Activated T-cell treated with anti-CD3 and anti-CD28 coated beads for 1 hour (primary cell): ENCODE measurements at places on chromosomes 4 and X.

GRCh38 chrX:117969328-117969727 is 147.3 kb downstream of the KLHL13 start:
- DNase-seq: no peak

DNA sequence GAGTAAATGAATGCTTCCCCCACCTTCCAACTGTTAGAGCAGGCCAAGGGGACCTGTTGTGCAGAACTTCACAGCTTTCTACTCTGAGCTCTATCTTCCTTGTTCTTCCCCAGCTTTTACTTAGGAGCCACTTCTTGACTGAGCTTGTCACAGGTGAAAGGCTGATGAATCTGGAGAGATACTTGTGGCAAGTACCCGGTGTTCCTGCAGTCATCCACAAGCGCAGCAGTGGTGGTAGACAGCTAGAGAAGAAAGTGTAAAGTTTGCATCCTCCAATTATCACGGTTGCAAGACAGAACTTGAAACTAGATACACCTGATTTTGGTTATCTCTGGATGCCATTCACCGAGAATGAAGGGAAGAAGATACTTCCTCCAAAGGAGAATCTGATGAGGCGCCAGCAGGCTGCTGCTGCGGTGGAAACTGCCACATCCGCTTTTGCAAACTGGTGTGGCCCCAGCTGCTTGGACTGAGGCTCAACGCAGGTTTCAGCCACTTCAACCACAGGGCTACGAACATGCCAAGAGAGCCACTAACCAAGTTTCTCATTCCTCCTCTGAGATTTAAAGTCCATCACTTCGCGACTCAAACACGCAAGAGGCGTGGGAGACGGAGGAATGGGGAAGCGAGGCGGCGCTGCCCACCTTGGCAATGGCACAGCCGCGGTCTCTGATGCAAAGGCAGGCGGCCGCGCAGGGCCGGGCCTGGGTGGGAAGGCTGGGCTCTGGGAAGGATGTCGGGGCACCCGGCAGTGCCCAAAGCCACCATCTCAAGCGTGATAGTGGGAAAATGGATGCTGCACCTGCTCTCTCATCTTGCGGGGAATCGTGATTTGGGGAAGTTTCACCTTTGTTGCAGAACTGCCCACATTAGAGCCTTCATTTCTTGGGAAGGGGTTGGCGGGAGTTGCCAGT is 1.3 kb upstream of the FHIP1A start:
- DNase-seq: no peak

GRCh38 chr4:177706916-177707315 is 264.7 kb upstream of the AGA start:
- no peak for DNase-seq

DNA sequence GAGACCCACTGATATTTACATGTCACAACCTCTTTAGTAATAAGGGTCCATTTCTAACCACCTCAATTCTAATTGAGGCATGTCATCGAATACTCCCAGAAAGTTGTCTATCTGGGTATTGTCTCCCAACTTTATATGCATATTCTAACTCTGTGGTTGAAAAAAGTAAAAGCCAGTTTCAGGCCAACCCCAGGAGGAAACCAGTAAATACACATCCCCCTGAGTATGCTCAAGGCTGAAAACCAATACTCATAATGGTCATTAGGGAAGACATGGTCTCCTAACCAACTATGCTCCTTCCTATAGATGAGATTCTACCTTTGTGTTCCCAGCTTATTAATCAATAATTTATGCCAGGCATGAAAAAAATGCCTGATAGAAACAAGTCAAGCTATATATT is 96.6 kb downstream of the SH3KBP1 start:
- no peak for DNase-seq

DNA sequence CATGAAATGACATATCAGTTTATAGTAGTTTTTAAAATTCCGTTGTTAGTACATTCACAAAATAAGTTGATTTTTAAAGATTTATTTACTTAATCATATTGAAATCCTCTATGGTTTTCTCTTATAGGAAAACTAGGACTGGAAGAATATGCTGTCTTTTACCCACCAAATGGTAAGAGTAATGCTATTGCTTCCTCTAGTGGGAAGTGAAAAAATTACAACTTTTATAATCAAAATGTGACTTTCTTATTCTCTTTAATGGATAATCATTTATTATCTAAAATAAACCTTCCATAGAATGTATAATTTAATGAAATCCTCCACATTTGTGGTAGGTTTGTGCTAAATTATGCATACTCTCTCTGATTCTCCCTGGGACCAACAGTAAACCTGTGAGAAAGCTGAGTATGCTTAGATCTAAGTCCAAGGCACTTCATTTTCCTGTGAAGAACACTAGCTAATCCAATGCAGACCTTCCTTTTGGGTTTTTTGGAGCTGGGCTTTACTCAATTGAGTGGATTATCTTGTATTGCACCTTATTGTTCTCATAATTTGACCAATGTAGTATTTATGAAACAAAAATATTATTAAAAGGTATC is 136.2 kb downstream of the TBC1D19 start:
- no peak for DNase-seq

- no peak for DNase-seq
These were observed 731.3 kb downstream of the DMD start for GRCh38 chrX:32480019-32480418.

- DNase-seq: no peak
These were observed 9.4 kb upstream of the COPS4 start for GRCh38 chr4:83025563-83025962.

- DNase-seq: no peak
These were observed 87.6 kb downstream of the GAB1 start for GRCh38 chr4:143424276-143424675.

GRCh38 chr4:184596044-184596616 is 53.1 kb downstream of the CASP3 start:
- DNase-seq: no peak

DNA sequence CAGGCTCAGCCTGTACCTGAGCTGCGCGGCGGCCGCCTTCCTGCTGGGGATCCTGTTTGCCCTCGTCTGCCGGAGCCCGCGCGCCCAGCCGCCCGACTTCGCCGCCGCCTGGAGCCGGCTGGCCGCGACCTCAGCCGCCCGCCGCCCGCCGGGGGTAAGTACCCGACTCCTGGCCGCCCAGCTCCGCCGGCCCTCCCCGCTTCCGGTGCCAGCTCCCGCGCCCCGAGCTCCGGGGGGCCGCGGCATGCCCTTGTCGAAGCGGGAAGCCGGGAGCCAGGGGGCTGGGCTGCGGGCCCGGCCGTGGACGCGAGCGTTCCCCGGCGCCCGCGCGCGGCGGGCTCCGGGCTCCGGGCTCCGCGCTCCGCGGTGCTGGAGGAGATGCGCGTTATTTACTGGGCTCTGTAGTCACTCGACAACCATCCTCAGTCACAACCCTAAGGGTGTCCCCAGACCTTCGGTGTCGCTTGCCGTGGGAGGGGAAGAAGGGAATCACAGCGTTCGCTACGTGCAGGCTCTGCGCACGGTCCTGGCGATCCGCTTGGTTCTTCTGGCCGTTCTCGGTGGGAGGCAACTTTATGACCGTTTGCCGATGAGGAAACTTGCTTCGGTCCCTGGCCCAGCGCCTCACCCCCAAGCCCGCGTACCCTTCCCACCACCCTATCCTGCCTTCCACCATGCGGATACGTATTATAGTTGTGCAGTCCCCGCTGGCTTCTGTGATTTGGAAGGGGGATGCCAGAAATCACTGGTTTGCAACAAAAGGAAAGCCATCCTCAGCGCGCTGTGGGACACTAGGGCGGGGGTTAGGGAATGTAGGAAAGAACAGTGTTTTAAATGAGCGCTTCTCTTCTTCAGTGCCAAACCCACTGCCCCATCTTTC is 944 bp downstream of the SNX25 start:
- DNase-seq: peak; percentile 15

- DNase-seq: no peak
These were observed 23.9 kb upstream of the CXCL13 start for GRCh38 chr4:77581724-77582123.

DNA sequence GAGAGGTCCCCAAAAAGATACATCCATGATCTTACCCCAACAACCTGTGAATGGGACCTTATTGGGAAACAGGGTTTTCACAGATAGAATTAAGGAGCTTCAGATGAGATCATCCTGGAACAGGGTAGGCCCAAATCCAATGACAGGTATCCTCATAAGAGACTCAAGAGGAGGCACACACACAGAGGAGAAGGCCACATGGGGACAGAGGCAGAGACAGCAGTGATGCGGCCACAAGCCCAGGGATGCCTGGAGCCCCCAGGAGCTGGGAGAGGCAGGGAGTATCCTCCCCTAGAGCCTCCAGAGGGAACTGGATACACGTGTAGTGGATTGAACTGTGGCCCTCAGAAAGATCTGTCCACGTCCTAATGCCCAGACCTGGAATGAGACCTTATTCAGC is 82.3 kb downstream of the PRKX start:
- DNase-seq: no peak

DNA sequence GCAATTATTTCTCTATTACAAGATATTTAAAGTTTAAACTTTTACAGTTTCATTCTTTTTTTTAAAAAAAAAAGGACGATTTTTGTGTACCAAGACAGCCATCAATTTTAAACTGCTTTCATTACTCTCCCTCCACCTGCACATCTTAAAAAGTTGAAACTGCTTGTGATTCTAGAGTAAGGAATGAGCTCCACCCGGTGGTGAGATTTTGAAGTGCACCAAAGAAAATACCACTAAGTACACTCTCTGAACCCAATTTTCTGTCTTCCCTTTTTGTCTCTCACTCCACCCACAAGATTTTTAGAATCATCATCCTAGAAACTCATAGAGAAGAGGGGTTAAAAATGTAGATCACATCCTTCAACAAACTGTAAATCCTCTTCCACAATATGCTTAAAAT is 91.3 kb upstream of the WDR44 start:
- DNase-seq: peak; percentile 14

DNA sequence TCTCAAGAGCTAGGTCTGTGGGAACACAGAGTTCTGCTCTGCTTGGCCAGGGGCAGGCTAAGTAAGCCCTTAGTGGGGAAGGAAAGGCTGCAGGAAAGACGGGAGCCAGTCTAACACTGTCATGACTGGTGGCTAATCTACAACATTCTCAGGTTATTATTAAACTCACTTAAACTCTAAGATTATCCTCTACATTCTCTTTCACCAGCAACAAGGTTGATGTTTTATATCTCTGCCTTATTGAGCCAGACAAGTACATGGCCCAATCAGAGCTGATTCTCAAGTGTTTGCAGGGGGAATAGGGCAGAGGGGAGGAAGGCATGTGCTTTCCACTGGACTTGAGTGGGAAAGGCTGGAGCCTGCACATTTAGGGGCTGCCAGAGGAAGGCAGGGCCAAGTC is 50.9 kb upstream of the FAM241A start:
- DNase-seq: no peak

DNA sequence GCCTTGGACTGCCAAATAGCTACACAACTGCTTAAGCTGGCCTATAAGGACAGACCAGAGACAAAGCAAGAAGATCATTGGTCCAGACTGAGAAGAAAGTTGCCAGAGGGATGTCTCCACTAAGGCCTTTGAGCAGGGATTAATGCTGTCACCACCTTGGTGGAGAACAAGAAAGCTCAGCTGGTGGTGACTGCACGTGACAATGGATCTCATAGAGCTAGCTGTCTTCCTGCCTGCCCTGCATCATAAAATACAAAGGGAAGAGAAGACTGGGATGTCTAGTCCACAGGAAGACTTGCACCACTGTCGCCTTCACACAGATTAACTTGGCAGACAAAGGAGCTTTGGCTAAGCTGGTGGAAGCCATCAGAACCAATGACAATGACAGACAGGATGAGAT is 40.5 kb upstream of the FAM120C start:
- DNase-seq: no peak

DNA sequence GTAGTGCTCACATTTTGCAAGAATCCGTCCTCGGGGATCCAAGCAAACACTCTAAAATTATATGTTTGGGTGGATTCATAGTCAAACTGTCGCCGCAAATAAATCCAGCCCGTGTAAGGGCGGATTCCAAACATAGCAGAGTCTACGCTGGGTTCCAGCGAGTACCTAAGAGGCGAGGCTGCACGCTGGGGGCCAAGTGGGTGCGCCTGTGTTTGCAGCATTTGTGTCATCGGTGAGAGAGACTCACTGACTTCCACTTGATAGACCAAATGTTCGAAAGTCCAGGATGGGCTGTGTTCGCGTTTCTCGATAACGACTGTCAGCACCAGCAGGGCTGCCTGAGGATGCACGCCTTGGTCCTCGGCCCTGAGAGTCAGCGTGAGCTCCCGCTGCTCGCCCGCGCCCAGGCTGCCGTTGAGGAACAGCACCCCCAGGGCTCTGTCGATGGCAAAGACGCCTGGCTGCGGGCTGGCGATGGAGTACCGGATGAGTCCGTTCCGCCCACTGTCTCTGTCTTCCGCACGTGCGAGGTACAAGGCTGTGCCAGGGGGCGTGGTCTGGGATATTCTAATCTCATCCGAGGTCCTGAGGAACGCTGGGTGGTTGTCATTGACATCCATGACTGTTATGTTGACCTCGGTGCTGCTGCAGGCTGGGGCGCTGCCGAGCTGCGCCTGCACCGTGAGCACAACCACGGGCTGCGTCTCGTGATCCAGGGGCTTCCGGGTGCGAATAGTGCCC is 158.7 kb downstream of the DCHS2 start:
- DNase-seq: peak; percentile 22

DNA sequence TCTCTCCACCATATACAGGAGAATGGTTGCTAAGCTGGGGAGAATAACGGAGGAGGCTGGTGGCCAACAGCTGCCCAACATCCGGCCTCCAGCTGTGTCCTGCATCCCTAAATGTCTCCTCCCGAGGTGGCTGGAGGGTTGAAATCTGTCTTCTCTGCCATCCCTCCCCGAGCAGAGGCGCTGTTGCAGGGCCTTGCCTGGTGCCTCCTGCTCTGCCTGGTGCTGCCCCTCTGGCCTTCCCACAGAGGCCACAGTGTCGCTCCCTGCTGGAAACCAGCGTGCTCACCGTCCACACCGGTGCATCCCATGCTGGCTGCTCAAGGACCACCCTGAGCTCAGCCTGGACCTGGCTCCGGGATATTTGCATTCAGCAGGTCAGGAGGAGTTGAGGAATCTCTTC is 115.2 kb downstream of the ENPP6 start:
- DNase-seq: no peak

GRCh38 chr4:41429280-41429669 is 108.7 kb upstream of the LIMCH1 start:
- DNase-seq: no peak

DNA sequence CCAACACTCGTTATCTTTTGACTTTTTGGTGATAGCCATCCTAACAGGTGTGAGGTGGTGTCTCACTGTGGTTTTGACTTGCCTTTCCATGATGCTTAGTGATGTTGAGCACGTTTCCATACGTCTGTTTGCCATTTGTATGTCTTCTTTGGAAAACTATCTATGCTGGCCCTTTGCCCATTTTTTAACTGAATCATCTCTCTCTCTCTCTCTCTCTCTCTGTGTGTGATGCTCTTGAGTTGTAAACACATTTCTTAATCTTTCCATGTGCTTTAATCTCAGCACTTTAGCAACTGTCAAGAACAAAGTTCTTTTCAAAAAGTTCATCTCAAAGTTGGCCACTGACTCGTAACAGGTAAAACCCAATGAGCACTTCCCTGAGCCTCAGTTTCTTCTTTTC is 10.5 kb downstream of the SORBS2 start:
- DNase-seq: no peak

DNA sequence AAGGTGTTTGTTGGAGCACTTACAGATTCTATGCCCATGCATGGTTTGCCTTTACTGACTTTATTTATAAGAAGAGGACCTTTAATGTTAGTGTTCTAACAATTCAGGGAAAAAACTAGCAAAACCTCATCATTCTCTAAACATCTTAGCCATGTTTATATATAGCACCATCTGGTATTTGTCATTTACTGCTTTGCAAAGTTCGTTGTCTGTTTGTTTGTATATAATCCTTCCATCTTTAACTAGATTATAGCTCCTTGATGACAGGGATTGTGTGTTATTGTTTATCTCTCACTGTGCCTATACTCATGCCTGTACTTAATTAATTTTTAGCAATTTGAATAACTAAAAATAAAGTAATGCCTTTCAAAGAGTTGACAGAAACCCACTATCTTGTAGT is 170.6 kb upstream of the PACRGL start:
- no peak for DNase-seq
